ENCODE measurements at places on chromosomes 12 and 14.

DNA sequence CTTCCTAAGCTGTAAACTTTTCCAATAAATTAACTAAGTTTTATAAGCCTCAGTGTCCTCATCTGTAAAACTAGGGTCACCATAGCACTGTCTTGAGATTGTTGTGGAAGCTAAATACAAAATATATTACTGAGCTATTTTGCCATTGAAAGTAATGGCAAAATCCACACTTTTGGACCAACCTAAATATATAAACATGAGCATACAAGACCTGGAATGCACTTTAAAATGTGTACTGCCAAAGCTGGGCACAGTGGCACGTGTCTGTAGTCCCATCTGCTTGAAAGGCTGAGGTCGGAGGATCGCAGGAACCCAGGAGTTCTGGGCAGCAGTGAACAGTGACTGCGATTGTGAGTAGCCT lies 29.8 kb upstream of the SINHCAF start:
- DNase-seq = no peak

GRCh38 chr12:117091758-117092510 lies 7.3 kb downstream of the TESC start:
- DNase-seq = no peak

- no peak for DNase-seq
These were observed 58.3 kb downstream of the CAND1 start for GRCh38 chr12:67327466-67327865.

DNA sequence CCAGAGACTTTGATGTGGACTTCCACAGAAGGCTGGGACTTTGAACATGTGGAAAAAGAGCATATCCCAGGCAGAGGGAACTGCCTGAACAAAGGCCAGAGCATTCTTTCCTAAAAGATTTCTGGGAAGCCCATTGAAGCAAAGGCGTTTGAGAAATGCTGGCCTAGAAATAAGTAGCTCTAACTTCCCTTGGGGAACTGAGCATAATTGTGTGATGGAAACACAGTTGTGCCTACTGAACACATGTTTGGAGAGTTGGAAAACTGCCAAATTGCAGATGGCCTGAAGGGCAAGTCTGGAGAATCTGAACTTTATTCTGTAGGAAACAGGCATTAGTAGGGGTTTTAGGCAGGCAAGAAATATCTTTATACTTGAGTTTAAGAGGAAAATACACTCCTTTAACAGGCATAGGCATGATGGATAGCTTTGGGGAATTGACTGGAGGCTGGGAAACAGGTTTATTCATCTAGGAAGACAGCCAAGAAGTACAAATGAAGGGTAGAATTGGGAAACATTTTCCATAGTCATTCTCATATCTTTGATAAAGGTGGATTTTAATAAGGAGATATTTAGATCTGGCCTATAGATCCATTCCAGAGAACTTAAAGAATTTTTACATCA lies 134.1 kb downstream of the TPH2 start:
- no peak for DNase-seq

DNA sequence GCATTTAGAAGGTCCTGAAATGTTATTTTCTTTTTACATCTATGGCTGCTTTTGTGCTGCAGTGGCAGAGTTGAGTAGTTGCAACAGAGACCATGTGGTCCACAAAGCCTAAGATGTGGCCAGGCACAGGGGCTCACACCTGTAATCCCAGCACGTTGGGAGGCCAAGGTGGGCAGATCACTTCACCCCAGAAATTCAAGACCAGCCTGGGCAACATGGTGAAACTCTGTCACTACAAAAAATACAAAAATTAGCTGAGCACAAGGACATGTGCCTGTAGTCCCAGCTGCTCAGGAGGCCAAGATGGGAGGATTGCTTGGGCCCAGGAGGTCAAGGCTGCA lies 13.4 kb downstream of the USP30 start:
- DNase-seq = no peak

GRCh38 chr14:103286968-103287850 lies 46.8 kb upstream of the EIF5 start:
- DNase-seq = no peak

GRCh38 chr12:109597795-109598427 lies 24.3 kb downstream of the MVK start:
- peak; percentile 83 for DNase-seq
